ENCODE measurements at places on chromosomes 13 and 19. TPM values are rescaled to one million over a fixed set of nuclear protein-coding genes. Genes with fewer than 3 reads are reported as not detected.

Gene BLOC1S3
- 21.0 TPM for total RNA-seq

GRCh38 chr19:5128251-5128935 lies 159.5 kb downstream of the KDM4B start:
- DNase-seq = no peak
- peak overlapping the region; percentile 32 for H3K27ac ChIP-seq
- no peak overlapping the region for H3K4me3 ChIP-seq

- H3K4me1 ChIP-seq = peaks cover 15% of the 10 kb centered on the region
- H3K27ac ChIP-seq = peak overlapping the region; percentile 75
- H3K36me3 ChIP-seq = no peaks in the 10 kb centered on the region
- peak overlapping the region; percentile 72 for H3K4me3 ChIP-seq
- H3K27me3 ChIP-seq = no peaks in the 10 kb centered on the region
Measured at GRCh38 chr13:30394751-30395191, 27.5 kb upstream of the UBE2L5 start.

DNA sequence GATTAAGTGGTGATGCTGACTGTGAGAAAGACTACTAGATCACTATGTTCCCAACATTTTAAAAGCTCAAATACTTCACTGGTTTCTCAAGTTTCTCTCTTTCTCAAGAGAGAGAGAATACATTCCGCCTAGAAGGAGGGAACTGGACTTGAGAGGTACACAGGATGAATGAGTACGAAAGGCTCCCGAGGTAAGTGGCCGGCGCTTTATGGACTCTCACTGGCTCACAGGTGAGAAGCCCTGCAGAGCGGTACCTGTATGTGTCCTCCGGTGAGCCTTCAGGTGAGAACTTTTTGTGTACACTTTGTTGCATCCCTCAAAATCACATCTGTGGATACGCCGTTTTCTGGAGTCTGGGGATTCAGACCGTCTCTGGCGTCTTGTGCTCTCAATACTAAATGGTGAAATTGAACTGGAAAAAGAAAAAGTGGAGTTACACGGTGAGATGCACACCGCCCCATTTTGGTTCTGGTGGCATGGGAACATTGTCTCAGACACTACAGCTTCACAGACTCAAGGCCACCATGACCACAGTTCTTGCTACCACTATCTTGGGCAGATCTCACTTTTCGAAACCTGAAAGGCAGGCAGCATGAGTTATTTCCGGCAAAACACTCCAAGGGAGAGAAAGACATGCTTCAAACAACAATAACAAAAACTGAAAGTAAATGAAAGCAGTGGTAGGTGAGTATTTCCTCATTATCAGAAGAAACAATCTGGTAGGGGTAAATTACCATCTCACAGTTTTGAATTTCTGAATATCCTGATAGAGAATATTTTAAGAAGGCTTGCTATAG lies 418.9 kb downstream of the KLF12 start:
- peaks cover 8% of the 10 kb centered on the region for H3K36me3 ChIP-seq
- H3K27me3 ChIP-seq = no peaks in the 10 kb centered on the region
- no peak overlapping the region for H3K27ac ChIP-seq

DNA sequence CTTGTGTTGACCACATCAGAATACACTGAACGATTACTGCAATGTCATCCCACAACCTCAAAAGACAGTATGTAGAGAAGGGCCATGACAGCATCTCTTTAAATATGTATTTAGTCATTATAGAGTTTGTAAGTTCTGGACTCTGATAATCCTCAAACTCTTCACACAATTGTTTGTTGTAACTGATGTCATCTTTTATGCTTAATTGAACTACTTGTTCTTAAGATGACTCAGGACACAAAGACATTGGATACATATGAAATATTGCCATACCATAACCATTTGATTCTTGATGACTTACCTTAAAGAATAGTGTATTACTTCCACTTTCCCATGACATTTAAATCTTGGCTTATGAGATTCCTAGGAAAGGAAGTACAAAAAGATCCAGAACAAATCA lies 347.6 kb downstream of the KLF5 start:
- no peak overlapping the region for H3K27ac ChIP-seq
- DNase-seq = no peak
- H3K4me1 ChIP-seq = peaks cover 9% of the 10 kb centered on the region
- no peaks in the 10 kb centered on the region for H3K27me3 ChIP-seq
